ENCODE measurements at places on chromosomes 11 and 22.

GRCh38 chr11:132427611-132428010 lies 1057.2 kb downstream of the NTM start:
- DNase-seq = no peak

DNA sequence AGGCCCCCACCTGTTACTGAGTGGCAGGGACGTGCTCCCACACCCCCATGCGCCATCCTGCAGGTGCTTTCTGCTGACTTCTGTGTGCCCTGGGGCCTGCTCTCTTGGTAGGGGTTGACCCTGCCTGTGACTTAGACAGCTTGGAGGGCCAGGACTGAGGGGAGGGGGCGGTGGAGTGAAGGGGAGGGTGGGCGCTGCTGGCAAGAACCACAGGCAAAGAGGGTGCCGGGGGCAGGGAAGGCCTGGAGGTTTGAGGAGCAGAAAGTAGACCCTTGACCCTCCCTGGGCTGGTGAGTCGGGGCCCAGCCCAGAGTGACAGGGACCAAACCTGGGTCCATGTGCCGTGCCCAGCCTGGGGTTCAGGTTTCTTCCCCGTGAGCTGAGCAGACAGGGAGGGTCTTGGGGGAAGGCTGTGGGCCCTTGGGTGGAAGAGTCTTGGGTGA lies 17.8 kb downstream of the KCNQ1 start:
- DNase-seq = no peak

DNA sequence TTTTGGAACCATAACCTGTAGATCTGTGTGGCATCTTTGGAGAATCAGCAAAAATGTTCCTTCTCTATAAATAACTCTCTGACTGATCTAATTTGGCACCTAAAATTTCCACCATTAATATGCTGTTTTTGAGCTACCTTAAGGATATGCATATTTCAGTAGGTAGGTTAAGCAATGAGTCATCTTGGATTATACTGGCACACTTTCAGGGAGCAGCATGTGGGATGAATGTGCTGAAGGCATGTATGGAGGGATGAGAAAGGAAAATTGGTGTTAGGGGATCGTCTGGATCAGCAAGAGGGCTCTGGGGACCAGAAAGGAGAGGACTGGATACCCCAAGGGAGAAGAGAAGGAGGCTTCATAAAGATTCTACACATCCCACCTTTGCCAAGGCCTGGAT lies 44.6 kb upstream of the ELF5 start:
- no peak for DNase-seq

- DNase-seq = no peak
Observed at GRCh38 chr22:33476716-33477115, 418.5 kb upstream of the SYN3 start.

DNA sequence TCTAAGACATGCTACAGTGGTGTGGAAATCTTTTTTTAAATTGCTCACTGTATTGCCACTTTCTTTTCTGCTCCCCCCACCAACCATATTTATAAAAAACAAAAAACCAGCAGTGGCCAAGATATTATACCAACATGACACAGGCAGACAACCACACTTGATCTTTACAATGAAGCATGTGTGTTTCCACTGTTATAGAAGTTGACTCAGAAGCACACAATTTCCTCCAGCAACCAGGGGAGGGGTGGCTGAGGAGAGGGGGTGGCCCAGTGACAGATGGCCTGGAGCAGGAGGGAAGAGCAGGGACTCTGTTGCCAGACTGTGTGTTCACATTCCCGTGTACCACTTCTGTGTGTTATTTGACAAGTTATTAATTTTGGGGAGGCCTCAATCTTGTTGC lies 14.8 kb downstream of the CD59 start:
- no peak for DNase-seq

DNA sequence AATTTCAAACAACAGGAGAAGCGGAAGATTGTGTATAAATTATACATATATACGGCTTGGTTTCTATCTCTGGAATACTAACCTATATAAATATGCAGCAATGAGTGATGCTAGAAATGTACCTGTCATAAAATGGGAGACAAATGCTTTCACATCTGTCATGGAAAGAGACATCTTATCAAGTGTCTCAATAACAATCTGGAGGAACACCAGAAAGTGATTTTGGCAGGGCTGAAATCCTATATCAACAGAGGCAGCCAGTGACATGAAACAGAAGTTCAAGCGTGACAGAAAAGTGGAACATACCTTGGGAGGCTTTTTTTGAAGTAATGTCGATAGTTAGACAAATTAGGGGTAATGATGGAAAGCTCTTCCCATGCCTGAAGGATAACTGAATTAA lies 834.6 kb downstream of the JRKL start:
- no peak for DNase-seq

GRCh38 chr11:115912484-115912945 lies 408.3 kb upstream of the CADM1 start:
- no peak for DNase-seq

Data from activated naive CD4-positive, alpha-beta T cell treated with Interleukin-2 at 50 U/mL for 16 hours (primary cell).